ENCODE measurements at places on chromosomes 7 and 10.

DNA sequence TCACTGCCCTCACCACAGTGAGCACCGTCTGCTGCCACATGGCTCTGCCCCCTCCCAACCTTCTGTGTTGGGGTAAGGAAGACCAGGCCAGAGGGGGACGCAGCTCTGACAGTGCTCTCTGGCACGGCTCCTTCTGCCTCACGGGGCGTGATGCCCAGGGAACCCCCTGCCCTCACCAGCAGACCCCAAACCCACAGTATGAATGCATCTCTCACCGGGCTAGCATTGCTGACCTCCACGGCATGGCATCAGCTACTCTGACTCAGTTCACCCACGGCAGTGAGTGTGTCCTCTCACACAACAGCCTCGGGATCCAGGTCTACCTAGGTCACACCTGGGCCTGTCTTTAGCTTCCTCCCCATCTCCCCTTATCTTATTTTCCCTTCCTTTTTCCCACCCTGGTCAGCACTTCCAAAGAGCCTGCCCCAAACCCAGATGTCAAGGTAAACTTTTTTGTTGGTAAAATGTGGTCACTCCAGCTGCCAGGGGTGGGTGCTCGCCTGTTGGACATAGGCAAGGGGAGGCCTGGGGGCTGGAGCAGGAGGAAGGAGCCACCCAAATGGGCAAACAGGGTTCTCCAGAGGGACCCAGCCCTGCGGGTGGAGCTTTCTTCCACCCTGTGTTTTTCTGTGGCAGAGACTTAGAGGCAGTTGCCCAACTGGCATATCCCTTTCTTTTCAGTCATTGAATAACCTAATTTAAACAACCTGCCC lies 4.4 kb downstream of the CALML3 start:
- DNase-seq = no peak

- no peak for DNase-seq
Measured at GRCh38 chr10:110113670-110114337, 93.6 kb upstream of the MXI1 start.

GRCh38 chr7:33109758-33110238 lies 594 bp upstream of the RP9 start:
- peak; percentile 2 for DNase-seq

DNA sequence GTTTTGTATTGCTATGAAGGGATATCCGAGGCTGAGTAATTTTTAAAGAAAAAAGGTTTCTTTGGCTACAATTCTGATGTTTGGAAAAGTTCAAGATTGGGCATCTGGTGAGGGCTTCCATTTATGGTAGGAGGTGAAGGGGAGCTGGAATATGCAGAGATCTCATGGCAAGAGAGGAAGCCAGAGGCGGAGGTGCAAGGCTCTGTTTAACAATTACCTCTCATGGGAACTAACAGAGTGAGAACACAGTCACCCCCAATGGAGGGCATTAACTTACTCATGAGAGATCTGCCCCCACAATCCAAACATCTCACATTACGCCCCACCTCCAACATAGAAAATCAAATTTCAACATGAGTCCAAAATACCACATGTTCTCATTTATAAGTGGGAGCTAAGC lies 62.0 kb downstream of the AKR1D1 start:
- DNase-seq = no peak

GRCh38 chr7:30330134-30331111 lies 46.0 kb downstream of the ZNRF2 start:
- DNase-seq = peak; percentile 84

Measured in OCI-M1 (cell line).